ENCODE measurements at places on chromosomes 7 and 10.

DNA sequence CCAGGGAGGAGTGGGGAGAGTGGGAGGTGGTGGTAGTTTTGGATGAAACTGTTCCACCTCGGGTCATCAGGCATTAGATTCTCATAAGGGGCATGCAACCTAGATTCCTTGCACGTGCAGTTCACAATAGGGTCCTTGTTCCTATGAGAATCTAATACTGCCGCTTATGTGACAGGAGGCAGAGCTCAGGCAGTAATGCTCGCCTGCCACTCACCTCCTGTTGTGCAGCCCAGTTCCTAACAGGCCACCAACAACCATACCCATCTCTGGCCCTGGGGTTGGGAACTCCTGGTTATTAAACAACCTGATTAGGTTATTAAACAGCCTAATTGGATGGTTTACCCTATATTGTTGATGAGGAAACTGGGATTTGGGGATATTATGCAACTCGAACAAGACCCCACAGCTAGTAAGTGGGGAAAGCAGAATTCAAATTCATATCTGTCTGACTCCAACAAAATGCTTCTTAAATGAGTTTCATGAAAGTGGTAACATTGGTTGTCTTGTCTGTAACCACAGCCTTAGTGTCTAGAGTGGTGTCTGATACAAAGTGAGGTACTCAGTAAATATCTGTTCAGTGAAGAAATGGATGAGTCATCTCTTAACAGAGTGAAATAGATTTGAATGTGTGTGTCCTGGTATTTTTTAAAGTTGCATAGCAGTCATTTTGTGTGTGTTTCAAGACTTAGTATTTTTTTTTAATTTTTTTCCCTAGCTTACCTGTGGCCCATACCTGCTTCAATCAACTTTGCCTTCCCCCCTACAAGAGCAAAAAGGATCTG is 101.6 kb downstream of the HECTD2 start:
- H3K36me3 ChIP-seq, result no peaks in the 10 kb centered on the region
- no peaks in the 10 kb centered on the region for H3K27me3 ChIP-seq
- DNase-seq, result no peak
- H3K4me1 ChIP-seq, result no peaks in the 10 kb centered on the region
- no peak overlapping the region for H3K27ac ChIP-seq

DNA sequence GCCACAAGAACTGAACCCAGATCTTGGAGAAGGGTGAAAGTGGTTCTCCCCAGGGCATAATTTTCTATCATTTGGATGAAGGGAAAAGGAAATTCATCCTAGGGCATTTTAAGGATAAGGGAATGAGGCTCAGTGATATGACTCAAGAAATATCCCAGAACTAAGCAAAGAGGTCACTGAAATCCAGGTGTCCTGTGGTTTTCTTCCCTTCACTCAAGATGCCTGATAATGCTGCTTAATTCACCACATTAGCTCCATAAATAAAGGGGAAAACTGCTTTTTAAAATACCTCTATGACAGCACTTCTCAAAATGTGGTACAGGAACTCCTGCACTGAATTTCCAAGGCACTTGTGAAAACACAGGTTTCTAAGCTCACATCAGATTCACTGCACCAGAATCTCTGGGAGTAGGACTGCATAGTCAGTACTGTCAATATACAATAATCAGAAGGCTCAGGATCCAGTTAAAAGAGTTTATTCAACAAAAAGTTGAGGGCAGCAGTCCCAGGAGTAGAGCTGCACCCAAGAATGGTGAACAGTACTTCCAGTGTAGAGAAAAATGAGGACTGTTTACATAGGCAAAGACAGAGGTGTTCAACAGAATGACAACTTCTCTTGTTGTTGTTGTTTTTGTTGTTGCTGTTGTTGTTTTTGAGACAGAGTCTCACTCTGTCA is 2.9 kb downstream of the IFIT3 start:
- H3K4me3 ChIP-seq, result no peak overlapping the region
- no peak overlapping the region for H3K27ac ChIP-seq
- H3K36me3 ChIP-seq, result no peaks in the 10 kb centered on the region
- H3K27me3 ChIP-seq, result no peaks in the 10 kb centered on the region

- H3K4me3 ChIP-seq, result no peak overlapping the region
- no peaks in the 10 kb centered on the region for H3K27me3 ChIP-seq
- no peak for DNase-seq
Measured at GRCh38 chr7:154781369-154782303, 221.3 kb downstream of the PAXIP1 start.

GRCh38 chr7:41970941-41971340 is 266.1 kb downstream of the GLI3 start:
- H3K4me1 ChIP-seq, result no peaks in the 10 kb centered on the region
- H3K4me3 ChIP-seq, result no peak overlapping the region
- H3K27me3 ChIP-seq, result no peaks in the 10 kb centered on the region
- no peak for DNase-seq

- no peaks in the 10 kb centered on the region for H3K27me3 ChIP-seq
- no peak overlapping the region for H3K27ac ChIP-seq
- no peak overlapping the region for H3K4me3 ChIP-seq
- DNase-seq, result no peak
- H3K36me3 ChIP-seq, result no peaks in the 10 kb centered on the region
Measured at GRCh38 chr7:95986178-95986764, 213.9 kb downstream of the DYNC1I1 start.

DNA sequence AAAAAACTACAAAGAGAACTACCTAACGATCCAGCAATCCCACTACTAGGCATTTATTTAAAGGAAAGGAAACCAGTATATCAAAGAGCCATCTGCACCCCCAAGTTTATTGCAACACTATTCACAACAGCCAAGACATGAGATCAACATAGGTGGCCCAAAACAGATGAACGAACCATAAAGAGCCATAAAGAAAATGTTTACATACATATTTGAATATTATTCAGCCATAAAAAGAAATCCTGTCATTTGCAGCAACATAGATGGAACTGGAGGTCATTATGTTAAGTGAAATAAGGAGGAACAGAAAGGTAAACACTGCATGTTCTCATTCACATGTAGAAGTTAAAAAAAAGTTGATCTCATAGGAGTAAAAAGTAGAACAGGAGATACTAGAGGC is 15.6 kb upstream of the SLC26A3 start:
- H3K36me3 ChIP-seq, result no peaks in the 10 kb centered on the region
- no peak for DNase-seq
- no peak overlapping the region for H3K4me3 ChIP-seq
- no peaks in the 10 kb centered on the region for H3K27me3 ChIP-seq
- H3K4me1 ChIP-seq, result no peaks in the 10 kb centered on the region

GRCh38 chr10:30865141-30865926 is 166.3 kb downstream of the ZNF438 start:
- H3K36me3 ChIP-seq, result no peaks in the 10 kb centered on the region
- H3K27ac ChIP-seq, result no peak overlapping the region
- H3K4me3 ChIP-seq, result no peak overlapping the region
- no peaks in the 10 kb centered on the region for H3K4me1 ChIP-seq
- no peak for DNase-seq

- H3K36me3 ChIP-seq, result no peaks in the 10 kb centered on the region
- H3K27ac ChIP-seq, result peak overlapping the region; percentile 55
Measured at GRCh38 chr7:142481548-142481947, 223.7 kb upstream of the PRSS58 start.

DNA sequence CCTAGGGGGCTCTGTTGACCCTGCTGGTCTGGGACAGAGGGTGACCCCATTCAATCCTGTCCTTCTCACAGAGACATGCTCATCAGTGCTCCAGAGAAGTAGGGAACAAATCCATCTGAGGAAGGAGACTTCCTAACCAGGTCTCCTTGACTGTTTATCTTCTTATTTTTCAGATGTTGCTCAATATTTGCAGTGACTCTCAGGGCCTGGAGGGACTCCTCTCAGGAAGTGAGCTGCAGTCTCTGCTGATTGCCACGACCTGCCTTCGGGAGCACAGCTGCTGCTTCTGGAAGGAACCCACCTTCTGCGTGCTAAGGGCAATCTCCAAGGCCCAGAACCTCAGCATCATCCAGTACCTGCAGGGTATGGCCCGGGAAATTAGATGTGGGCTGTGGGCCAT is 41.0 kb downstream of the WDFY4 start:
- H3K27me3 ChIP-seq, result no peaks in the 10 kb centered on the region
- no peaks in the 10 kb centered on the region for H3K4me1 ChIP-seq
- no peak overlapping the region for H3K27ac ChIP-seq

DNA sequence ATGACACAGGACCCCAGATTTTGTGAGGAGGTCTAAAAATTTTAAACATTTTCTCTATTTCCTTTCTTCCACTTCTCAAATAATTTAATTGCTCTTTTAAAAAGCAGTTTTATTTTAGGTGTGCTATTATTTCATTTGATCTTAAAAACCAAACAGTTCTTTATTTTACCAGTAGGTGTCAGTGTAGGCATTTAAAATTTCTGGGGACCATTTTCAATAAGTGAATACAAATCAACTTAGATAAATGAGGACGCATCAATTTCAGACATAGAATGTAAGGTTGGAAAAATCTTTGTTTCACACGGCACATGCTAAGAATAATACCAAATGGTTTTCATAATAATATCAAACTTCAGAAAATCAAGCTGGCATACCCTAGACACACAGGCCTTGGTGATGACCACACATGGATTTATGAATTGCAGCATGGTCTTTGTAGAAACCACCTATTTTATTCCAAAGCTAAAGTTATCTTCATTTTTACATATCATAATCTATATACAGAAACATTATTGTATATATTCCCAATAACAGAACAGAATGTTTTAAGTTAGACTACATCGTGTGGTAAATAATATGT is 127.6 kb upstream of the SLC26A5 start:
- H3K4me1 ChIP-seq, result no peaks in the 10 kb centered on the region
- H3K36me3 ChIP-seq, result no peaks in the 10 kb centered on the region
- no peak overlapping the region for H3K27ac ChIP-seq
- no peaks in the 10 kb centered on the region for H3K27me3 ChIP-seq
- no peak overlapping the region for H3K4me3 ChIP-seq

- H3K27me3 ChIP-seq, result no peaks in the 10 kb centered on the region
- no peaks in the 10 kb centered on the region for H3K36me3 ChIP-seq
- H3K27ac ChIP-seq, result no peak overlapping the region
- DNase-seq, result no peak
- no peaks in the 10 kb centered on the region for H3K4me1 ChIP-seq
Measured at GRCh38 chr10:82628373-82628772, 753.4 kb downstream of the NRG3 start.

- no peaks in the 10 kb centered on the region for H3K4me1 ChIP-seq
- H3K27me3 ChIP-seq, result no peaks in the 10 kb centered on the region
- no peaks in the 10 kb centered on the region for H3K36me3 ChIP-seq
- H3K27ac ChIP-seq, result no peak overlapping the region
Measured at GRCh38 chr7:41145656-41146055, 557.2 kb downstream of the INHBA start.

DNA sequence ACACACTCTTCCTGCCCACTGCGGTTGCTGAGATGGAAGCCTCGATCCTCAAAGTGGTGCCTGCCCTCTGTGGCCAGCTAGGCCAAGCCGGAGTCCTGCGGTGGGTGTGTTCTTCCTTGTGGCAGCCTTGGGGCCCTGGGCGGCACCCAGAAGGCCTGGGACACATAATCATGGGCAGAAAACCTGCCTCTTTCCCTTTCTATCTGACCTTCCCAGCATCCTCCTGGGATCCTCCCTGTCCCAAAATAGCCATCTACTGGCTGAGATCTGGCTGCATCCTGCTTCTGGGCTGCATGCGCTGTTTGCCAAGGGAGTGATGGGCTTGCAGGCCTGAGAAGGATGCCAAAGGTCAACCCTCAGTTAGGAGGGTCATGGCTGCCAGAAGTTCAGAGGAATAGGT is 23.9 kb downstream of the COL13A1 start:
- no peaks in the 10 kb centered on the region for H3K36me3 ChIP-seq
- H3K4me3 ChIP-seq, result no peak overlapping the region
- no peak for DNase-seq
- H3K27me3 ChIP-seq, result no peaks in the 10 kb centered on the region
- H3K27ac ChIP-seq, result no peak overlapping the region

DNA sequence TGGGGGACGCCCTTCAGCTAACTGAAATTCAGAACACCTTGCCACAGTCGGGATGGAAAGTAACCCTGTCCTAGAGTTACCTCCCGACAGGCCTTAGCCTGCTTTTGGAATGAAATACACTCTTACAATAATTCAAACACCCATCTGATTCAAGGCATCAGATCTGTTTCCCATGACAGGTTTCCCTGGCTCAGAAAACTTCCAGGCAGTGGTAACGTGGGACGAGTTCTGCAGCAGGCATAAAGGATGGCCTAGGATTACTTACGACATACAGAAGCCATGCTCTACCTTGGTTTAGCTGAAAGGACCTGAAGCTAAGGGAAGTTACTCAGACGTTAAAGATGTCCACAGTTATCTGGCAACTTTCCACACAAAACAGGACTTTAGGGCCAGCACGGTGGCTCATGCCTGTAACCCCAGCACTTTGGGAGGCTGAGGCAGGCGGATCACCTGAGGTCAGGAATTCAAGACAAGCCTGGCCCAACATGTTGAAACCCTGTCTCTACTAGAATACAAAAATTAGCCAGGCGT is 5.0 kb downstream of the PAXIP1 start:
- H3K27ac ChIP-seq, result no peak overlapping the region
- DNase-seq, result no peak
- H3K4me1 ChIP-seq, result no peaks in the 10 kb centered on the region
- H3K36me3 ChIP-seq, result peaks cover 10% of the 10 kb centered on the region
- no peaks in the 10 kb centered on the region for H3K27me3 ChIP-seq

- H3K4me3 ChIP-seq, result no peak overlapping the region
- H3K4me1 ChIP-seq, result no peaks in the 10 kb centered on the region
- no peak for DNase-seq
- no peaks in the 10 kb centered on the region for H3K36me3 ChIP-seq
Measured at GRCh38 chr10:129883029-129883428, 81.0 kb downstream of the EBF3 start.

- H3K27ac ChIP-seq, result no peak overlapping the region
- no peaks in the 10 kb centered on the region for H3K27me3 ChIP-seq
- H3K36me3 ChIP-seq, result no peaks in the 10 kb centered on the region
Measured at GRCh38 chr7:134827889-134828288, 48.5 kb downstream of the CALD1 start.

GRCh38 chr7:116859323-116859722 is 3.1 kb upstream of the CAPZA2 start:
- peaks cover 13% of the 10 kb centered on the region for H3K4me1 ChIP-seq

DNA sequence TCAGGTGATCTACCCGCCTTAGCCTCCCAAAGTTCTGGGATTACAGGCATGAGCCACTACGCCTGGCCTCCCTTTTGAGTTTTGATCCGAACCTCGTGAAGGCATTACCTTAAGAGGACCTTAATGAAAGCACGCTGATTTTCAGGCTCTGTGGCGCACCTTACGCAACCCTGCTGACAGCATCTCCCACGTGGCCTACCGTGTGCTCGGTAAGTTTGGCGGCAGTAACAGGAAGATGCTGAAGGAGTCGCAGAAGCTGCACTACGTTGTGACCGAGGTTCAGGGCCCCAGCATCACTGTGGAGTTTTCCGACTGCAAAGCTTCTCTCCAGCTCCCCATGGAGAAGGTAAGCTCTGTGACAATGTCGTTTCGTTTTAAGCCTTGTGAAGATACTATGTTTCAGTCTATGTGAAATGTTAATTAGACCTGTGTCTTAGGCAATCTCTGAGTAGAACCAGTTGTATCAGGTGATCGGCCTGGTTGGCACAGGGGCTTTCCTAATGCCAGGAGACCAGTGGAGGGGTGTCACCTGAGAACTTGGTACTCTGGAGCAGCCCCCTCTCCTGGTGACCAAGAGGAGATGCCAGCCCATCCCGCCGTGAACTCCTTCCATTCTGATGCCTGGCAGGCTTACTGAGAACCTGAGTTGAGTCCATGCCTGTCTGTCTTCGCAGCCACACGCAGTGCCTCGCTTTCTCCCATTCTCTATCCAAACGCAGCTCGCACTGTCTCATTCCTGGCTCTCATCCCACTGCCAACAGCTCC is 43.5 kb downstream of the TRRAP start:
- no peak for DNase-seq
- H3K27ac ChIP-seq, result no peak overlapping the region
- peaks cover 86% of the 10 kb centered on the region for H3K36me3 ChIP-seq
- no peaks in the 10 kb centered on the region for H3K27me3 ChIP-seq
- no peaks in the 10 kb centered on the region for H3K4me1 ChIP-seq
